8988T (cell line): ENCODE measurements at places on chromosomes 7 and 10.

- no peak for DNase-seq
Measured at GRCh38 chr7:42930889-42931288, 1.1 kb downstream of the PSMA2 start.

- DNase-seq = no peak
Measured at GRCh38 chr7:123154231-123154860, 45.4 kb downstream of the SLC13A1 start.

- DNase-seq = no peak
Measured at GRCh38 chr10:110802551-110803238, 69.0 kb upstream of the PDCD4 start.

DNA sequence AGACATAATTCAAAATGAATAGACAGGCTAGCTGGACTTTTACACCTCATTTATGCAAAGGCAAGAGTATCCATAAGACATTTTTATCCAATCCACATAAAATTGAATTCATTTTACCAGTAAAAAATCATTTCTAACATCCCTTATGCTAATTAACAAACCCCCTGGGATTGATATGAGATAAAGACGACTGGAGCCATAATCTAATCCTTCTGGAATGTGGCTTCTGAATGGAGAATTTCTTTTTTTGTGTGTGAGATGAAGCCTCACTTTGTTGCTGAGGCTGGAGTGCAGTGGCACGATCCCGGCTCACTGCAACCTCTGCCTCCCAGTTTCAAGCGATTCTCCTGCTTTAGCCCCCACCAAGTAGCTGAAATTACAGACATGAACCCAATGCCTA is 90.4 kb downstream of the AKR1D1 start:
- DNase-seq = no peak

GRCh38 chr10:62231371-62231770 is 37.3 kb downstream of the RTKN2 start:
- DNase-seq = no peak

DNA sequence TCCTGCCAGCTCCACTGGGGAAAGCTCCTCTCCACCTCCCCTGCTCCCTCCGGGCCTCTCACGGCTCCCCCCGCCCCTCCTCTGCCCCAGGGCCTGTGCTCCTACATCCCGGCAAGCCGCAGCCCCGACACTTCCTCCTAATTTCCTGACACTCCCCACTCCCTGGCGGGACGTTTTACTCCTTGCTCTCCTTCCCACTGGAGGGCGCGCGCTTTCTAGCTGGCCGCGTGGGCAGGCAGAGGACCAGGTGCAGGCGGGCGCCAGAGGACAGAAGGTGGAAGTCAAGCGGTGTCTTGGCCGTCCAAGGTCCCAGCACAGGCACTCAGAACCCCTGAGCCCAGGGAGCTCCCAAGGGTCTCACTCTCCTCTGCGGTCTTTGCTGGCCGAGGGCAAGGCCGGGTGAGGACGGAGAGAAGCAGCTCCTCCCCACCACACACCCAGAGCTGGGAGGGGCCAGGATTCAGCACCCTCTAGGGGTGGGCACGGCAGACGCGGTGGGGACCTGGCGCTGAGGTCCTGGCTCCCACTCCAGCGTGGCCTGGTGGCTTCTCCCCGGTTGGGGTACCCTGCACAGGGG is 19.1 kb downstream of the ADAM8 start:
- DNase-seq = peak; percentile 91

DNA sequence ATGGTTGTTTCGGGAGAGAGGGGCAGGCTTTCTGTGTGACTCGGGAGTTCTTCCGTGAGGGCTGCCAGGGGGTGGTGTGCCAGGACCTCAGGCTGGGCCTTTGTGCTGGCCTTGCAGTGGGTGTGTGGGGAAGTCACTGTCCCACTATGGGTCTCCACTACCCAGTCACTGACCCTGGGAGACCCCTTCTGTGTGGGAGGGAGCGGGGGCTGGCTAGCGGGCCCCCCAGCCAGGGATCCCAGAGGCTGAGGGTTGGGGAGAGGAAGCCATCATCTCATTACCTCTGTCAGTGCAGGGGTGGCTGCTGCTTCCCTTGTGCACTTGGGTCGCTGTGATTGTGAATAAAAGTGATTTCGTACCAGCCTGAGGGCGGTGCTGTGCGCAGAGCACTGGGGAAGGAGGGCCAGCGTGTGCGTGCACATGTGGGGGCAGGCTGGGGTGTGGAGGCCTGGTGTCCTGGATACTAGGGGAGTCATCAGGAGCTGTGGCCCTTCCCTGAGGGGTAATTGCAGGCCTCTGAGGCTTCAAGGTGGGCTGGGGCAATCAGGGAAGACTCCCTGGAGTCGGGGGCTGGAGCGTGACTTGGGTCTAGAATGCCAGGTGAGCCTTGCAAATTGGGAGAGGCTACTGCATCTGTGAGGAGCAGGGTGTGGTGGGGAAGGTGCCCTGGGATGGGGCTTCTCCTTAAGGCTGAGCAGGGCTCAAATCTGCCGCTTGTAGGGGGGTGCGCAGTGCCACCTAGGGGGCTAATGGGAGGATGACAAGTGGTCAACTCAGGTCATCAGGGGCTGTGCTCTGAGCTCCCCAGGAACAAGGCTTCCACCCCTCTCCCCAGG is 98.9 kb downstream of the NEURL1 start:
- peak; percentile 94 for DNase-seq

DNA sequence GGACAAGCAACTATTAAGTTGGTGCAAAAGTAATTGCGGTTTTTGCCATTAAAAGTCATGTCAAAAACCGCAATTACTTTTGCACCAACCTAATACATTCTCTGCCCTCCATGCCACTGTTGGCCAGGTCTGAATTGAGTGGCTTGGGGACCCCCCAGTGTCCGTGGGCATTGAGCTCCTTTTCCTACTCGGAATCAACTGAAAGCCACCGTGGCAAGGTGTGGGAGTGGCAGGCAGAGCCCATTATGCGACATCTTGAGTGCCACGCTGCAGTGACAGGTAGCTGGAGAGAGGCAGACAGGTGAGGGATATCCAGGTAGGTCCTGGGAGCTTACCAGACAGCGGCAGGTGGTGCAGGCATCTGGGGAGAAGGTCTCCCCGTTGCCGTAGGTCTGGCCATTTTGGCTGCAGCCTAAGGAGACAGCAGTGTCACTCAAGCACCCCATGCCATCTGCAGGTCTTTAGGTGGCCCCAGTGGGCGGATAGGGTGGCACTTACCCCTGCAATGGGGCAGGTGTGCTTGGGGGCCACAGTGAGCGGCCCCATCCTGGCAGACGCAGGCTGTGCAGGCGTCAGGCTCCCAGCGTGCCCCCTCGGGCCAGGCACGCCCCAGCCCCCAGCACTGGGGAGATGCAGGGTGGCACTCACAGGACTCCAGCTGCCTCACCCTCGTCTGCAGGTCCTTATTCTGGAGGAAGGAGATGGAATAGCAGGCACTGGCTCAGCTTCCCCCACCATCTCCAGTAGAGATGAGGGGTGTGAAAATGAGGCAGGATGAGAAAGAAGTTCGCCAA is 3.5 kb downstream of the KCP start:
- DNase-seq = peak; percentile 8

DNA sequence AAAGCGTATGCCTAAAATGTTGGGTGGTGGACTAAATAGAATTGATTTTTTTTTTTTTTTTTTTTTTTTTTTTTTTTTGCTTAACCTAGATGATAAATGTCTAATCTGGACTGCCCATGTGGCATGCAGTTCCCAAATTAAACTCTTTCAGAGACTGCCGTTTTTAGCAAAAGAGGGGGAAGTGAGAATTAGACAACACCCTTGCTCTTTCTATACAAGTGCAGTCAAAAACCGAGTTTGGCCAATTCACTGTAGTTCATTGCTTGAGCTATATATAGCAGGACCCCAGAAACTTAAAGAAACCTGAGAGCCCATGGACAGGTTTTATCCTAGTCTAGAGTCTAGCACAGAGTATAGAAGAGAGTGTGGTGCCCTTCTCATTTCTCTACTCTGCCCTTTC is 141.9 kb downstream of the GRM3 start:
- DNase-seq = no peak

DNA sequence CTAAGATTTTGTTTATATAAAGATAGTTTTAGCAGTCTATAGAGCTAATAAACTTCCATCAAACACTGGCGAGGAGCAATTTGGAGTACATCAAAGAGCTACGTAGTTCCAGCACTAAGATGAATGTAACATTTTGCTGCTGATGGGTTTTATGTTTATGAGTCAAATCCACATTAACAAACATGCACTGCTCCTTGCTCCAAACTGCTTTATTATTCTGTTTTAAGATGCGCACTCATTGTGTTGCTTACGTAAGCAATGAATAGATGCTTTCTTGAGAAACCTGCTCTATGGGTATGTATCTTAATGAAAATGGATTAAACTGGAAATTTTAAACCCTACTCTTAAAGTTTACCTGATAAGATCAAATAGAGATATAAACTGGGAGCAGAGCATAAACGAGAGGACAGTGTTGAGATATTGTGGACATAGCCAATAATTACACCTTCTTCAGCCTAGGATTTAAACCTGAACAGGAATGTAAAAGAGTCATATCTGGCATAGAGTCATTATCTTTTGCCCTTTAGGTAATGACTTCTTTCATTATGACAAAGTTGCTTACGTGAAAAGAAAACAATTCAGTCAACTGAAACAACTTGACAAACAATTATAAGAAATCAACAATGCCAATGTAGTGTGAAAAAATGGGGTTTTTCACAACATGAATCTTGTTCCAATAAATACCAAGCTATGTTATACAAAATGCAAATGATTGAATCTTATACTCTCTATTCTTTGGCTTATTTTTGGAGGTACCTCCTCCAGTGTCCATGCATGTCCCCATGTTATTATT is 153.5 kb upstream of the MTPN start:
- DNase-seq = no peak

DNA sequence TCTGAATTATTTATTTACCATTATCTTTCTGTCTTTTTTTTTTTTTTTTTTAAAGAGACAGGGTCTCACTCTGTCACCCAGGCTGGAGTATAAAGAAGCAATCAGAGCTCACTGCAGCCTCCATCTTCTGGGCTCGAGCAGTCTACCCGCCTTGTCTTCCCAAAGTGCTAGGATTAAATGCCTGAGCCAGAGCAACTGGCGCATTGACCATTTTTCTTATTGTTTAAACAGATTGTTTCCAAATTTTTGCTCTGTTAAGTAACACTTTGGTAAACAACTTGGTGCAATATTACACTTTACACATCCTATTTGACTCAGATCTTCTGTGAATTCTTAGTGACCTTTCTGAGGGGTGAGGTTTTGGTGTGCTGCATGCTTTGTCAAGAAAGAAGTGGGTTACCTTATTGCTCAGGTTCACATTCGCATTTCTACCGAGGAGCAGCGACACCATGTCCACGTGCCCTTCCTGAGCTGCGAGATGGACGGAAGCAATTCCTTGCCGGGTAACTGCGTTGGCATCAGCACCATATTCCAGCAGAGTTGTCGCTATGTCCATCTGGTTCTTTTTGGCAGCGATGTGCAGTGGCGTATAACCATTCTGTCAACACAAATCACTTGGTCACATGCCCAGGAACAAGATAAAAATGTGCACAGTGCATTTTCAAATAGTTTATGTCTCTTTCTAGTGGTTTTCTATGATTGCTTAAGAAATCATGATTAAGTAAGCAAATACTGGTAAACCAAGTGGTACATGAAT is 203.2 kb downstream of the ANK3 start:
- no peak for DNase-seq

DNA sequence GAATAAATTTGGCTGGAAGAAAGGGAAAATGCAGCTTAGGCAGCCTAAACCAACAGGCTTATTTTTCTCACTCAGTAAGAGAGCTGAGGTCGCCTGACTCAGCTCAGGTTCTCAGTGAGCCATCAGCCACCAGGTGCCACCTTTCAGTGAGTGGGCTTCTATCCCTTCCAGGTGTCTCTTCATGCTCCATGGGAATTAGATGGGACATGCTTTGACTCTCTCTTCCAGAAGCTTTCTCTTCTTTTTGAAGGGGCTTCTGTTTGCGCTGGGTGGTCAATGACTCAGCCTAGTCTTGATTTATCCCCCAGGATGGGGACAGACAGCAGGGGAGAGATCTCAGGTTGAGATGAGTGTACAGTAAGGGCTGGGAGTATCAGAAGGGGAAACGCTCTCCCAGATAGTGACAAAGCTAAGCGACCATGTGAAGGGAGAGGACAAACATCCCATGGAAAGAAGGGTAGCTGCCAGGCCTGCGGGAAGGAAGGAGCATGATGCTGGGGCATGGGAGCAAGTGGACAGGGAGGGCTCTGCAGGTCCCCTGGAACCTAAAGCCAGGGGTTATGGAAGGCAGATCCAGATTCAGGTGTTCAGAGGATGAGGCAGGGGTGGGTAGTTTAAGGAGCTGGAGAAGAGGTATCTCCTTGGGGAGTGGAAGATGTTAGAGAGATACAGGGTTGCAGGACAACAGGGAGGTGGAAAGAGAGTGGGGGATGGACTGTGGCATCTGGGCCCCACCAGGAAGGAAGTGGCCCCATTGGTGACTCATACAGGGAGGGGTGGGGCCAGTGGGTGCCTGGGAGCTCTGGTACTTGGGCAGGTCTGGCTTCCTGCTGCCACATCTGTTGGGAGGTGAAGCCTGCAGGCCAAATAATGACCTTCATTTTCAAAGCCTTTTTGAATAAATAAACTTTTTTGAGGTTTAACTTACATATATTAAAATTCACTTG is 32.5 kb downstream of the OGDH start:
- DNase-seq = peak; percentile 50

GRCh38 chr10:35963685-35964084 is 321.6 kb upstream of the FZD8 start:
- no peak for DNase-seq

- no peak for DNase-seq
Measured at GRCh38 chr10:73850863-73851461, 23.4 kb downstream of the CAMK2G start.

DNA sequence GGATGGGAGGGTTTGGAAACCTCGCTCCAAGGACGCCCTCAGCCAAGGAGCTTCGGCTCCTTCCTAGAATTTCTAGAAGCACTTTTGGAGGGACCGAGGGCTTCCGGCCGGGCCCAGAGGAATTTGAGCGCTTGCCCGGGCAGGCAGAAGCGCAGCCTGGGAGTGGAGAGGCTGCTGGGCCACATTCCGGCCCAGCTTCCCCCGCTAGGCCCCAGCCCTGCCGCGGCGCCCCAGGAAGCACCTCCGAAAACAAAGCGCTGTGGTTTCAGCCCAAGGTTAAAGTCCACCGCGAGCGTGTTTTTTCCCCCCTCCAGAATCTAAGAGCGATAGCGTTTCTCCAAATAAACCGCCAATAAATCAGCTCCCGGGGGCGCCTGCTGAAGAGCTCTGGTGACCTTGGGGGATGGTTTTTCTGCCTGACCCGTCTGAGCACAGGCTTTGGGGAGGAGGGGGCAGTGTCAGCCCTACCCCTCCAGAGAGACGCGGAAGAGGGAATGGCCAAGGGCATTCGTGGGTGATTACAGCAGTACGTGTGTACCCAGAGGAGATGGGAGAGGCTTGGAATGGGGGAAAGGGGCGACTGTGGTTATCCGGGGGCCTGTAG is 5.7 kb upstream of the TNRC18 start:
- DNase-seq = peak; percentile 5

- DNase-seq = no peak
Measured at GRCh38 chr7:44962483-44963251, 16.1 kb downstream of the MYO1G start.

GRCh38 chr7:1042492-1042833 is 1.9 kb upstream of the GPR146 start:
- DNase-seq = no peak

DNA sequence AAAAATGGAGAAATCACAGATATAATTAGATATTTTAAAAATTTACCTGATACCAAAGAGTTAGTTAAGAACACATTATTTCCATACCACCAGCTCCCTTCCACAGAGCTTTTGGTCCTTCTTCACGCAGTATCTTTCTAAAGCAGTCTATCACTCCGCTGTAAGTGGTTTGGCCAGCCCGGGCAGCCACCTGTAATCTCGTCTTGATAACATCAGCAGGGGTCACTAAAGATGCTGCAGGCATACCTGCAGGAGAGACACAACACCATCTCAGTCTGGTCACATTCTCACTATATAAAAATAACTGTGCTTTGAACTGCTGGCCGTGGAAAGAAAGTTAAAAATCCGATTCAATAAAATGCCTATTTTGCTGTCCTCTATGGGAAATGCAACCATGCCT is 200.1 kb downstream of the SLC25A13 start:
- DNase-seq = no peak
